Gastroesophageal sphincter (tissue), 4 donors: ENCODE measurements at places on chromosomes 7 and 10. TPM values are rescaled to one million over a fixed set of nuclear protein-coding genes. Genes with fewer than 3 reads are reported as not detected.

Gene NUDT13
- 1.1 TPM for total RNA-seq

Gene GBX1
- not detected for total RNA-seq

Gene ARHGAP22
- 5.4 TPM for total RNA-seq

Gene NEBL
- total RNA-seq: 6.5 TPM

Gene CCDC146
- 28.7 TPM for total RNA-seq

Gene FBXO24
- not detected for total RNA-seq

Gene POM121L12
- not detected for total RNA-seq

Gene ANKRD7
- total RNA-seq: 1.5 TPM

Gene ELMO1
- total RNA-seq: 22.1 TPM

Gene LIPM
- total RNA-seq: not detected

Gene AKR1D1
- total RNA-seq: not detected

Gene VGF
- total RNA-seq: not detected

Gene NEUROG3
- total RNA-seq: not detected

Gene FEZF1
- not detected for total RNA-seq

Gene C10orf62
- total RNA-seq: not detected

Gene PPP1R17
- total RNA-seq: not detected

Gene KIF11
- 0.27 TPM for total RNA-seq

Gene BICC1
- 21.2 TPM for total RNA-seq
